ENCODE measurements at places on chromosomes 3 and 15. TPM values are rescaled to one million over a fixed set of nuclear protein-coding genes. Genes with fewer than 3 reads are reported as not detected.

BUB1B gene
- total RNA-seq = 2.4 TPM

SPSB4 gene
- total RNA-seq = not detected

A4GNT gene
- not detected for total RNA-seq

TM4SF18 gene
- 0.92 TPM for total RNA-seq

LIPH gene
- total RNA-seq = not detected

XIRP1 gene
- total RNA-seq = not detected

ILDR1 gene
- not detected for total RNA-seq

KCNH8 gene
- total RNA-seq = not detected

ADGRG7 gene
- total RNA-seq = not detected

ITIH1 gene
- total RNA-seq = 0.18 TPM

LSAMP gene
- 11.6 TPM for total RNA-seq

ASB14 gene
- not detected for total RNA-seq

PPARG gene
- total RNA-seq = 16.2 TPM

SPATA12 gene
- not detected for total RNA-seq

PCLAF gene
- 14.7 TPM for total RNA-seq

NANOGP8 gene
- total RNA-seq = not detected

IGSF10 gene
- total RNA-seq = 6.1 TPM

TLR9 gene
- under 0.01 TPM for total RNA-seq

GABRR3 gene
- 0.09 TPM for total RNA-seq

ARNT2 gene
- 7.0 TPM for total RNA-seq

SUCNR1 gene
- total RNA-seq = 0.37 TPM

LYZL4 gene
- not detected for total RNA-seq

UROC1 gene
- total RNA-seq = not detected

SOX14 gene
- total RNA-seq = not detected

ARIH1 gene
- total RNA-seq = 25.2 TPM

CLDN11 gene
- total RNA-seq = 563 TPM

CCR9 gene
- not detected for total RNA-seq

DPPA4 gene
- not detected for total RNA-seq

SLC38A3 gene
- not detected for total RNA-seq

SNAP23 gene
- total RNA-seq = 110 TPM

GPR160 gene
- total RNA-seq = 0.28 TPM

SCN11A gene
- total RNA-seq = under 0.01 TPM

CNTN3 gene
- total RNA-seq = 2.4 TPM

PARP9 gene
- 21.9 TPM for total RNA-seq

SCG5 gene
- 13.7 TPM for total RNA-seq

CYP19A1 gene
- total RNA-seq = 4.0 TPM

SLC22A13 gene
- total RNA-seq = 0.28 TPM

RBPMS2 gene
- total RNA-seq = not detected

SEMA6D gene
- 22.9 TPM for total RNA-seq

MINAR1 gene
- 0.57 TPM for total RNA-seq

ITIH4 gene
- 1.6 TPM for total RNA-seq

HAUS2 gene
- total RNA-seq = 21.6 TPM

CELSR3 gene
- total RNA-seq = 1.00 TPM

RSRC1 gene
- 31.7 TPM for total RNA-seq

SPINK8 gene
- not detected for total RNA-seq

FAM43A gene
- total RNA-seq = 20.3 TPM

CD200 gene
- total RNA-seq = 4.0 TPM
